ENCODE measurements at places on chromosomes 13 and 19.
A peak's percentile ranks its signal among the peaks of the same experiment; 100 is the strongest.

DNA sequence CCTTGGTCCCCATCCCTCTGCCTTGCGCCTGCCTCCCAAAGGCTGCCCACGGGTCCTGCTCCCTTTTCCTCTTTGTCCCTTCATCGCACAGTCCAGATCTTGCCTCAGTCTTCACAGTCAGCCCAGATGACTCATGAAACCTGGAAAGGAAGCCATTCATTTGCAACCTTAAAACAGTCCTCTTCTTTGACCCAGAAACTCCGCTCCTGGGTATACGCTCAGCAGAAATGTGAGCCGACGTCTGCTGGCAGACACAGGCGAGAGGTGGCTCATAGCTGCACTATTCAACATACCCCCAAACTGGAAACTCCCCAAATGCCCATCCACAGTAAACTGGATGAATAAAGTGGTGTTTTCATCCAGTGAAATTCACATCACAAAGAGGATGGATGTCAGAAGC lies 13.6 kb upstream of the PEPD start:
- DNase-seq, result no peak

DNA sequence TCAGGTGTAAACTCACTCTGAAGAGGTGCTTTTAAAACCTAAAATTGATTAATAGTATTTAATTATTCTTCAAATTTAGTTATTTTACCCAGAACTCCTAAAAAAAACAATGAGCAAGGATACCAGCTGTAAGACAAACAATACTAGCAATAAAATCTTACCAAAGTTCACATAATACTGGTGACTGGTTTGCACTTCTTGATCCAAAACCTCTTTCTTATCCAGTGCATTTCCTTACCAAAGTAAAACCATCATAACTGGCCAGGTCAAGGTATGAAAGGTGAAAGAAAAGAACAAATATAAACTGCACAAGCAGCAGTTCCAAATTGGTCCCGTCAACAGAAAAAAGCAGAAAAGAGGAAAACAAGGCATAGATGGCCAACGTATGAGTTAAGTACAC lies 62.7 kb downstream of the PSPC1 start:
- DNase-seq, result no peak

- DNase-seq, result no peak
These were observed 385.8 kb downstream of the ITGBL1 start for GRCh38 chr13:101838323-101838722.

DNA sequence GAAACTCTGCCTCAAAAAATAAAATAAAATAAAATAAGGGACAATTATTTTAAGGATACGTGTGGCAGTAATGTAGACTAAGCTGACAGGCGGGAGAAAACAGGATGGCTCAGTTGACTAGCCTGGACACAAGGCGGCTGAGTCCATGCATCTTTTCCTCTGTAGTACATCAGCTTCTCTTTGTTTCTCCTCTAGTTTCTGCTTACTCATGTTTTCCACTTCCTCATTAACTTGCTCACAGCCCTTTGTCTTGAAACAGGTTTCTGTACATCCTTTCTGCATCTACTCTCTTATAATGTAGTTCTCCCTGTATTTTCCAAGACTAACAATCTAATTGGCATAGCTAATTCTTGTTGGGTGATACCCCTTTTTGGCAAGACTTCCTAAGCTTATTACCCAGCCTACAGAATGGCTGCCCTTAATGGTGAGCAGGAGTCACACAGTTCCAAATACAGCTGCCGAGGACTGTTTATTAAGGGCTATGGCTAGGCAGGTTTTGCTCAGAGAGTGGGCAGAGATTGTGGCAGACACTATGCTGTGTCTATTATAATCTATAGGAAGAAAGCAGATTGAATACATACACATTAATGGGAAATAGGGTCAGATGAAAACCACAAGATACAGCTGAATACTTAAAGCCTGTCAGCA lies 58.7 kb upstream of the KLF5 start:
- no peak for DNase-seq

GRCh38 chr19:5600797-5601196 lies 21.8 kb downstream of the SAFB2 start:
- no peak for DNase-seq

- no peak for DNase-seq
These were observed 3.3 kb downstream of the KLK8 start for GRCh38 chr19:50998061-50998460.

GRCh38 chr19:45070861-45071544 lies 5.3 kb downstream of the ZNF296 start:
- DNase-seq, result no peak

DNA sequence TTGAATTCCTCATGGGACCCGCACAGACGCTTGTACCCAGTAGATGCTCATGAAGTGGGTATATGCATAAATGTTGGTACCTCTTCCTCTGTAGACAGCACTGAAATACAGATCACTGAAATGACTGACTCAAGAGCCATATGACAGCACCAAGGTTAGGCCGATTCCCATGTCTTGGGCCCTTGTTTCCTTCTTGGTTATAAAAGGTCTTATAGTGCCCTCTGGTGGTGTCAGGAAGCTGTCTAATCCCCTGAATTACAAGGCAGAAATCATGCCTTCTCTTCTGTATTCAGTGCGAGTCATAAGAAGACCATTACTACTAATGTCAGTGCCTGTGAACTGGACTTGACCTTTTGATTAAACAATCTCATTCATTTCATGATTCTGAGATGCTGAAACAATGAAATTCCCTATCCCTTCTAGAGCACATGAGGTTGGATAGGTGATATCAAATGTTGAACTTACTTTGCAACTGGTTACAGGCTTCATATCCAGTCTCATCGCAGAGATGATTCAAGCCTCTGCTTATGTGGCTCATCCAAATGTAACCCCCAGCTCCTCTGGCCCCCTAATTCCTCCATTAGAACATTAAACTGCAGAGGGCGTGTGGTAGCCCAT lies 59.7 kb downstream of the SPATA13 start:
- no peak for DNase-seq

GRCh38 chr19:17394891-17395415 lies 957 bp upstream of the CCDC194 start:
- peak; percentile 40 for DNase-seq

DNA sequence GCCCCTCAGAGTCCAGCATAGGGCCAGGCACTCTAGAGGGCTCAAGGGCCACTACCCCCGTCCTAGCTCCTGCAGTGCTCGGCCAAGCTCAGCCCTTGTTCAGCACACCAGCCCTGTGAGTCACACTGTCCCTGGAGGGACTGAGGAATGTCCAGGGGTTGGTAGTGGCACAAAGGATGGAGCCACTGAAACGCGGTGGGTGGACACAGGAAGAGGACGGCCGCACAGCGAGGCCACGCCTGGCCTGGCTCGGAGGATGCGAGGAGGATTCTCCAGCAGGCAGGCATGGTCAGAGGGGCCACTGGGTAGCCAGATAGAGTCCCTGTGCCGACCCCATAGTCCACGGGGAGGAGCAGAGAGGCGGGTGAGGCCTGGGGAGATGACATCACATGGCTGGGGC lies 45.7 kb downstream of the C1QTNF9 start:
- no peak for DNase-seq

DNA sequence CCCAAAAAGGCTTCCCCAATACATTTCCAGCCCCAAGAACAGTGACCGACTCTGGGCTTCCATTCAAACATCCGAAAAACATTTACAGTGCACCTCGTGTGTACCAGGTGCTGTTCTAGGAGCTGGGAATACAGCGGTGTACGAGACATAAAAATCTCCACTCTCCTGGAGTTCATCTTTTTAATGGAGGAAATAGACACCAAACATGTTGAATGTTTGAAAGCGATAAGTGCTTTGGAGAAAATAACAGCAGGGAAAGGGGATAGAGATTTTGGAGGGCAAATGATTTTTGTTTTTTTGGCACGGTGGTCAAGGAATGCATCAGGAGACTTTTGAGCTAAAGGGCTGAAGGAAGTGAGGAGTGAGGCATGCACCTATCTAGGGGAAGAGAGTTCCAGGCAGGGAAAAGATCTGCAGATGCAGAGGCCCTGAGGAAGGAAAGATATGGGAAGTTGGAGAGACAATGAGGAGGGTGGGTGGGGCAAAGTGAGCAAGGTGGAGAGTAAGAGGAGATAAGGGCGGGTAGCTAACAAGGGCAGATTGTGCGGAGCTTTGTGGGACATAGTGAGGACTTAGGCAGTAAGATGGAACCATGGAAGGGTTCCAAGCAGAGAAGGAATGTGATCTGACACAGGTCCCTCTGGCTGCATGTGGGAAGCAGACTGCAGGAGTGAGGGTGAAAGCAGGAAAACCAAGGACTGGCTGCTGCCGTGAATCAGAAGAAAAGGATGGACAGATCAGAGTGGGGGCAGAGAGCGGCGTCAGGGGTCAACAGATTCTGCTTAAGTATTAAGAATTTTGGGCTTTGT lies 703 bp upstream of the FBL start:
- DNase-seq, result no peak

GRCh38 chr19:45087531-45087930 lies 5.4 kb upstream of the PPP1R37 start:
- DNase-seq, result no peak

- no peak for DNase-seq
These were observed 63.4 kb upstream of the MCF2L start for GRCh38 chr13:112905619-112905989.

DNA sequence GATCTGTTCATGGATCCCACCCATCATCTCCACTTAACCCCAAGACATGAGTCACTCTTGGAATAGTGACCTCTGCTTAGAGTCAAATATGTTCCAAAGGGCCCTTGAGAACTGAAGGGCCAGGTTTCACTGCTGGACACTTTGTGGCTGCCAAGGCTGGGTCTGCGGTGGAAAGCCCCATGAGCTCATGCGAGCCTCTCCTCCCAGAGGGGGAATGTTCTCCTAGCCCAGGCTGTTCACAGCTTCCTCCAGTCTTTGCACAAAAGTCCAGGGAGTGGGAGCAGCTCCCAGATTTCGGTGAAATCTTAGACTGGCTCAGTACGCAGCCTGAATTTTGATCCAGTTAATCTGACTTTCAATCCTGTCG lies 732 bp upstream of the DCLK1 start:
- no peak for DNase-seq

- DNase-seq, result no peak
These were observed 804.7 kb upstream of the SLITRK1 start for GRCh38 chr13:84686973-84687372.

- no peak for DNase-seq
These were observed 45.0 kb downstream of the ZNF85 start for GRCh38 chr19:20968092-20968491.

DNA sequence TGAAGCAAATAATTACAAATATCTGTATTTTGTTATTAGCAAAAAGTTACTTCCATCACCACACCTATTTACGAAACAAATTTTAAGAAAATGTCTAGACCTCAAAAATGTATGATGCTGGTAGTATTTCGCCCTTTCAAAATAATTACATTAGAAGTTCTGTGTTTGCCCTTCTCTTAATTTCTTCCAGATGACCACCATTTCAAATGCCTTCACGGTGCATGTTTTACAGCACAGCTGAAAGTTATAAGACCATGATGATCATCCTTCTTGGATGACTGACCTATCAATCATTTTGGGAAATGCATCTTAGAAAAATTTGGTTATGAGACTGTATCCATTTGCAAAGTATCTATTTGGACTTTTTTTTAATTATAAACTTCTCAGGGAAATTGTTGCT lies 390.8 kb downstream of the SLITRK6 start:
- no peak for DNase-seq

GRCh38 chr19:18975011-18975410 lies 34.0 kb upstream of the HOMER3 start:
- no peak for DNase-seq

- DNase-seq, result no peak
These were observed 12.8 kb downstream of the LYPD3 start for GRCh38 chr19:43452582-43452981.

DNA sequence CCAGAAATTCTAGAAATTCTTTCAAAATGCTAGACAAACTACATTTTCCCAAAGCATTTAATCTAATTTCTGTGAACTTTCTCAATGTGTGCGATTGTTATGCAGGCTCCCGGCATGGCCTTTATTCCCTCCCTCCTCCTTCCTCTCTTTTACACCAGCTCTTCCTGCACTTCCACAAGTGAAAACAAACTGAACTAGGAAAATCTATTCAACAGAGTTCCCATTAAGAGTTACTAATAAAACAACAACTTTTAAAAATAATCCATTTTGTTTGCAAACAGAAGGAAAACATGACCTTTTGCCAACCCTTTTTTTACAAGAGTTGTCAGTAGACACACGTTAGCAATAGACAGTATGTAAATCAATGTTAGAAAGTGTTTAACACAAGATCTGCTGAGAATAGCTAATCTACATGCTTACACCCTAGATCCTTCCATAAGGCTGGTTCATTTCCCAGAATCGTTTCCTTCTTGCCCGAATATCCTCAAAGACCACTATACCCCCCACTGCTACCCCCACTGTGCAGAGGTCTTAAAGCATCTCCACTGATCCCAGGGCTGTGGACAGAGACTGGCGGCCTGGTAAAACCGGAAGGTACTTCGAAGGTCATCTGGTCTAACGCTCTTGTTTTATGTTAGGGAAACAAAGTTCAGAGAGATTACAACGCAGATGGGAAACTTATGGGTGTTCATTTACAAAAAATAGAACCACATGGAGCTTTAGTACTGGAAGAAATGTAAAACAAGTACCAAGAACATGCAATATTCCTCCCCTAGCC lies 98.0 kb downstream of the FOXO1 start:
- no peak for DNase-seq

- DNase-seq, result no peak
These were observed 4.7 kb downstream of the EPS8L1 start for GRCh38 chr19:55080121-55080967.

DNA sequence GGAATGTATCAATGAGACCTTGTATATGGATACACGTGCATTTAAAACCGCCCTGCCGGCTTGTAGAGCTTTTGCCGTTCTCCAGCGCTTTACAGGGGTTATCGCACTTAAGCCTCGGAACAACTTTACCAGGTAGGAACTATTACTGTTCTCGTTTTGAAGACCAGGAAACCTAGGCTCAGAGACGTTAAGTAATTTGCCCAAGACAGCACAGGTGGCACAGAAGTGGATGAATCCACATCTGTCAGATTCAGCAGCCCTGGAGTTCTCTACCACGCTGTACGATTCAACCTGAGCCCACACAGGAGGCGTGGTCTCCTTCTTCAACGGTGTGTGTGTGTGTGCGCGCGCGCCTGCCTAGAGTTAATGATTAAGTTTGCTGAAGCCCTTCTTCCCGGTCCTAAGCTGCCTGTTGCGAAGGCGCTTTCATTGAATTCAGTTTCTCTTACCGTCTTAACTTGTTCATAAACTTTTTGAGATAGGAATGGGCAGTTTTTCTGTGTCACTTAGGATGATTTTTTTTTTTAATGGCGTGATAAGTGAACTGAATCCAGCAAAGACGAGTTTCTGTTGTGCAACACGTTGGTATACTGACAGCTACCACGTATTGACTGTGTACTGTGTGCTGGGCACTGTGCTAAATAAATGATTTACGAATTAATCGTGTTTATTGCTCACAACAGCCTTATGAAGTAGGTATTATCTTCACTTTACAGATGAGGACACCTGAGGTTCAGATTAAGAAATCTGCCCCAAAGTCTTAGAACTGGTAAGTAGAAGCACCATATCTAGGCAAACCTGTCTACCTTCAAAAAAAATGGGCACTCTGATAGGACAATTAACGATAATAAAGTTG lies 67.4 kb downstream of the KCNRG start:
- DNase-seq, result no peak

GRCh38 chr19:41887711-41888382 lies 4.9 kb downstream of the ARHGEF1 start:
- DNase-seq, result peak; percentile 71

GRCh38 chr19:3268326-3268725 lies 43.9 kb downstream of the CELF5 start:
- DNase-seq, result peak; percentile 67

- no peak for DNase-seq
These were observed 146.9 kb downstream of the TM9SF2 start for GRCh38 chr13:99648066-99648665.

GRCh38 chr13:111668451-111668850 lies 348.0 kb downstream of the TEX29 start:
- DNase-seq, result peak; percentile 43

- no peak for DNase-seq
These were observed 894.9 kb upstream of the SLC10A2 start for GRCh38 chr13:103961129-103961528.

All from posterior cingulate gyrus (tissue), 11 donors.